ENCODE measurements at places on chromosomes 5 and 9.

DNA sequence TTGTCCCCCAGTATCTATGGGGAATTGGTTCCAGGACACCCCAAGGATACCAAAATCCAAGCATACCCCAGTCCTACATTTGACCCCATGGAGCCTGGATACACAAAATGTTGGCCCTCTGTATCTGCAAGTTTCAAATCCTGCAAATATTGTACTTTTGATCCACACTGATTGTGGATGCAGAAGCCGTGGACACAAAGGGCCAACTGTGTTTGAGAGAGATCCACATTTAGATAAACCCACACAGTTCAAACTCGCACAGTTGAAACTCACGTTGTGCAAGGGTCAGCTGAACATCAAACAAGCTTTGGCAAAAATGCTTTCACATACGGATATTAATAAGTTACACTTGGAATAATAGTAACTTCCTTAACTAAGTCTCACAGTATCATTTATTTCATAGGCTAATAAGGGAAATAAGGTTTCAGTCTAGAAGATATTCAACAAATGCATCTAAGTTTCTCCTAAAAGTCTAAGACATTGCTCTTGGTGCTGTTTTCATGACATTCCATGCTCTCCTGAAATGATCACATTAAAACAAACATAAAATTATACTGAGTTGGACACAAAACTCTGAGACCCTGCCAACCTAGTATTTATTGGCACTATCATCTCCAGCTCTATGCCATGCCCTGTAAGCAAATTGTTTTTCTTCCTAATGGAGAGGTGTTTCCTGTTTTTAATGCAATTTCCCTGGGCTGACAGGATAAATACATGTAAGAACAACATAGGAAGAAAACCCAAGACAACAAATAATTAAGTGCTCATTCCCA is 32.3 kb downstream of the ACTL7A start:
- no peak for DNase-seq

- no peak for DNase-seq
These were observed 65.2 kb upstream of the PHF24 start for GRCh38 chr9:34892886-34893285.

- DNase-seq, result peak; percentile 31
These were observed 41.1 kb upstream of the NEK6 start for GRCh38 chr9:124216474-124217176.

DNA sequence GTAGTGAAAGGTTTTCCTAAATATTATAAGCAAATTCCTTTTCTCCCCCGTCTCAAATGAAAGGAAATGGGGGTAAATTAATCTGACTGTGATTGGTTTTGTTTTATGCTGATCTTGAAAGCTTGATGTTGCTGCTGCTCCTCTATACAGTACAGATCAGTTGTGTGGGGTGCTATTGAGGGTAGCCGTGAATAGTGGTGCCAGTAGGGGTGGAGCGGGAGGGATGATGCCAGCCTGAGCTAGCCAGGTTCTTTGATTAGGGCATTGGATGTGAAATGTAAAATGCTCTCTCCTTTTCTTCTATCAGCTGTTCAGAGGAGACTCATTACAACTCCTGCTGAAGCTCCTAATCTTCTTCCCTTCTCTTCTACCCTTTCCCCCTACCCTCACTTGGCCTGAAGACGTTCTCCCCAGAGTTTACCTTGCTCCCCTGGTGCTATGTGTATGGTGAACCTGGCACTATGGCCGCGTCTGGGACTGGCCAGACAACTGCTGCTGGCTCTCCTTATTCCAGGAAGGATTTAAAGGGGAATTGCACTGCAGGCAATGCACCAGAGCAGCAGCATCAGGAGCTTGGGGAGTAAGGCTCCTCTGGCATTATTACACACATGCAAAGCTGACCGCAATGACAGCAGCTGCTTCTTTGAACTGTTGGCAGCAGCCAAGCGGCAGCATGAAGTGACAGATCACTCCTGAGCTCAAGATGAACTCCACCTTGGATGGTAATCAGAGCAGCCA is 566 bp downstream of the GPR21 start:
- DNase-seq, result no peak

GRCh38 chr9:2262386-2263071 is 247.4 kb downstream of the SMARCA2 start:
- no peak for DNase-seq

GRCh38 chr5:36876965-36877666 is 547 bp downstream of the NIPBL start:
- peak; percentile 36 for DNase-seq

DNA sequence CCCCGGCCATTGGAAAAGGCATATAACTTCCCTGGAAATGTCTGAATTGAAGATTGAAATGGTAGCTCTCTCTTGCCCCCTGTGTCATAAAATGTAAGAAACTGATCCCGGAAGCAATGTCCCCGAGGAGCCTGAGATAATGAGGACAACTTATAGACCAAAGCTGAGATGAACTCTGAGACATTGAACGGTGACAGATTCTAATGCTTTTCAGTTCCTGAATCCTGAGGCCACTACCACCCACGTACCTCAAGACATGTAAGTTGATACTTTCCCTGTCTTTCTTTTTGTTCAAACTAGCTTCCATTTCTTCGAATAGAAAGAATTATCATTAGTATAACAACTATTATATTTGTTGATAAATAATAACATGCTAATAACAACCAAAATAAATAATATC is 51.0 kb downstream of the KIF4B start:
- DNase-seq, result no peak

DNA sequence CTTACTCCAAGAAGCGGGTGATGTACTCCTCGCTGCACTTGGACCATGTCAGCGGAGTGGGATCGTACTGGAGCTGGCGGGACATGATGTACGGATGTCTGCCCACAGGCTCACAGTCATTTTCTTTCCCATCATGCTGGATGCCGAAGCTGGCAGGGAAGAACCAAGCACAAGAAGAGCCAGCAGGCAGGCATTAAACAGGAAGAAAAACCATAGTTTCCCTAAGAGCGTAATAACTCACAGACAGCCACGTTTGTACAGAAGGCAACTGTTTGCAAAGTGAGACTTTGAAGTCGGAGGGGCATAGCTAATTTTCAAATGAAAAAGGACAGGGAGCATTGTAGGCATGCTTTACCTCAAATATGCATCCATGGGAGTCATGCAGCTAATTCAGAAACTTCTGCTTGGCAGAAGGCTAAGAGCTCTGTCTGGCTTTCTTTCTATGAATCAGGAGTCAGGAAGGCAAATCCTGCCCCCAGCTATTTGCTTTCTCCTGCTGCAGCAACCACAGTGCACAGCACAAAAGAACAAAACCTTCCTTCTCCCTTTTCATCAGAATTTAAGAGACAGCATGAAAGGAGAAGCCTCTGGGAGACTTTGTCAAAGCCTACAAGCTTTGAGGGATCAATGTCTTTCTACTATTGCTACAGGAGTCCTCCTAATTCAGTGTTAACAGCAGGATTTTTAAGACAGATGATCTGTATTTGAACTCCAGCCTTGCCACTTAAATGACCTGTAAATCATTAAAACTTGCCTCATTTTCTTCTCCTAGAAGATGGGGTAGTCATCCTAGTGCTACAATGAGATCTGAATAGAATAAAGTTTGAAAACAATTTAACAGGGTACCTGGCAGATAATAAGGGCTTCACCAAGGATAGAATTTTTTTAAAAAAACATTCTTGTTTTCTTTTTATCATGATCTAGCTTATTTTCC is 209.1 kb downstream of the TARS1 start:
- DNase-seq, result no peak

- no peak for DNase-seq
These were observed 49.2 kb downstream of the TIMD4 start for GRCh38 chr5:156913719-156914370.

- DNase-seq, result no peak
These were observed 175.6 kb downstream of the SEMA5A start for GRCh38 chr5:9370256-9370655.

- DNase-seq, result no peak
These were observed 18.4 kb downstream of the GPX3 start for GRCh38 chr5:151038801-151039238.

DNA sequence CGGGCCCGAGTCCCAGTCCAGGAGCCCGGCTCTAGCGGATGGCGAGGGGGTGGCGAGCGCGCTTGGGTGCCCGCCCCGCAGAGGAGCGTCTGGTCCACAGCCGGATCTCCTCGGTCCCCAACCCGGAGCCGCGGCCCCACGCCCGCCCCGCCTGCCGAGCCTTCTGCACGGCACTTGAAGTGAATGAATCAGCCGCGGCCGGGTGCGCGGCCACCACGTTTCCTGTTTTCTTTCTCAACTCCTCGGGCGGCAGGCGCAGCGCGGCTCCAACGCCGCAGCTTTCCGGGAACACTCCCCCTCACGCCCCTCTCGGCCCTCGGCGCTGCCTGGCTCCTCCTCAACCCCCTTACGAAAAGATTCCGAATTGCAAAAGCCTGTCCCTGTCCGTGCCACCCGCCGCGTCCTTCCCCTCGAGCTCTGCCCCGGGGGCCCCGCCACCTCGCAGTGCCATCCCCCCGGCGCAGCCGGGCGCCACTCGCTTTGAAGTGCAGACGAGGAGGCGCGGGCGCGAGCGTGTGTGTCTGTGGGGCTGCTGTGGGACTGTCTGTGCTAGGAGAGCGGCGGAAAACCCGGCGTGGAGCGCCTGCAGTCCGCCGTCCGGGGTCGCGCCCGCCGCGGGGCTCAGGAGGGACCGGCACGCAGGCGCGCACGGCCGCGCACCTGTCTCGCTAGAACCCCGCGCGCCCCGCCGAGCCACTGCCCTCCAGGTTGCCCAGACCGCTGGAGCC is 456.6 kb downstream of the RAB3C start:
- peak; percentile 76 for DNase-seq

DNA sequence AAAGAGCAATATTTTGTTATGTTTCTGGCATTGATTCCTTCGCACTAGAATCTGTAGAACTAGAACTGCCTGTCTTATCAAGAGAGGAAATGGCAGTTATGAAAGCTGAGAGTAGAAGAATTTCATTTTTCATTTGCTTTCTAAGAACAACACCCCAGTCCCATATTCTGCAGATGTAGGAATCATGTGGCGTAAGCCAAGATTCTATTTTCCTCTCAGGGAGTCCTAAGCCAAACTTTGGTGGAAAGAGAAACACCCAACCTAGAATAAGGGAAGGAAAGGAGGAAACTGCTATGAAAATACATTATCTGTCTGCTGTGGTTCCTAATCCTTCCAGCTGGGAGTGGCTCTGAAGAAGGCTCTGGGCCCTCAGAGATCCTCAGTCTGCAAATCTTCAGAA is 1176.9 kb upstream of the C9orf72 start:
- DNase-seq, result no peak

- DNase-seq, result no peak
These were observed 12.0 kb downstream of the INIP start for GRCh38 chr9:112705768-112706427.

DNA sequence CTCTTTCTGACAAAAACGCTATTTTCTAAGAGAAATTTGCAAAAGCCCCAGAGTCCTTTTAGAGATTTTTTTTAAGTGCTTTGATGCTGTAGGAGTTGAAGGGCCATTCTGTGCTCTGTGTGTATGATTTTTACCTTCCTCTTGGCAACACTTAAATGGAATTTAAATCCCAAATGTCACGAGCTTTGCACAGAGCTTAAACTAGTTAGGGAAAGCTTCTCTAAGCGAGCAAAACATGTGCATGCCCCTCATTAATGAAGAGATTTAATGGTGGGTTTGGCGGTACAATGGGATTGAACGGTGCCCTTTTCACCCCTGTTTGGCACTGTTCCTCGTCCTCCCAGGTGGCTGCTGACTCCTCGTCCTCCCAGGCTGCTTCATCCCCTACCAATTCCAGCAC is 220.7 kb downstream of the DRD1 start:
- DNase-seq, result no peak

DNA sequence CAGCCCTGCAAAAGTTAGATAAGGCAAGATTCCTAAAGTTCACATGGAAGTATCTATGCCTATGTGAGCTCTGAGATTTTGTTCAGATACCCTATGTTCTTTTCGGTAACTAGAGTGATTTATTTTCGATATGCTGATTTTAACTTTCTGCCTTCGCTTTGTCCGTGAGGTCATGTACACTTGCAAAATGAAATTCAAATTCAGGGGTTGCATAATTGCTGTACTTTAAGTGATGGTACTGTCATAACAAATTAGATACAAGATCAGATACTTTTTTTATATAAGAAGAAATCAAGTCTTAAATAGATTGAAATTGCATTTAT is 350 bp upstream of the ECPAS start:
- no peak for DNase-seq

- DNase-seq, result no peak
These were observed 444.5 kb downstream of the RAB3C start for GRCh38 chr5:59027145-59027907.

GRCh38 chr5:160242145-160242544 is 12.8 kb downstream of the FABP6 start:
- no peak for DNase-seq

DNA sequence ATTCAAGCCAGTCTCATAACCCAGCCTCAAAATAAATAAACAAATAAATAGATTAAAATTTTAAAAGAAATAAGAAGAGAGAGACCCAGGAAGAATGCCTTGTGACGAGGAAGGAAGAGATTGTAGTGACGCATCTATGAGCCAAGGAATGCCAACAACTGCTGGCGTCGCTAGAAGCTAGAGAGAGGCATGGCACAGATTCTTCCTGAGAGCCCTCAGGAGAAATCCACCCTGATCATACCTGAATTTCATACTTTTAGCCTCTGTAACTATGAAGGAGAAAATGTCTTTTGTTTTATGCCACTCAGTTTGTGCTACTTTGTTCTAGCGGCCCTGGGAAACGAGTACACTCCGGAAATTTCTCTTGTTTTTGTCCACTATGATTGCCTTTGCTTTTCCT is 103.9 kb downstream of the C9orf50 start:
- no peak for DNase-seq

DNA sequence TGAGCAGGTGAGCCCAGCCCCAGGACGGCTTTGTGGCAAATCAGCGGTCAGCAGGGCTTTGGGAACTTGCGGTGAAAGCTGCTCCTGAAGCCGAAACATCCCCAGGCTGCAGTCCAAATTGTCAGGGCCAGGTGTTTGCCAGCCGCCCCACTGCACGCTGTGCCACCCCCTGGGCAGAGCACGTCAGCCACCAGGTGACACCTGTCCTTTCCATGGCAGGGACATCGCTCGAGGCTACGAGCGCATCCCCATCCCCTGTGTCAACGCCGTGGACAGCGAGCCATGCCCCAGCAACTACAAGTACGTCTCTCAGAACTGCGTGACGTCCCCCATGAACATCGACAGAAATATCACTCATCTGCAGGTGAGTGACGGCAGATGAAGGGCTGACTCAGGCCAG is 64.4 kb upstream of the CACNA1B start:
- DNase-seq, result no peak

DNA sequence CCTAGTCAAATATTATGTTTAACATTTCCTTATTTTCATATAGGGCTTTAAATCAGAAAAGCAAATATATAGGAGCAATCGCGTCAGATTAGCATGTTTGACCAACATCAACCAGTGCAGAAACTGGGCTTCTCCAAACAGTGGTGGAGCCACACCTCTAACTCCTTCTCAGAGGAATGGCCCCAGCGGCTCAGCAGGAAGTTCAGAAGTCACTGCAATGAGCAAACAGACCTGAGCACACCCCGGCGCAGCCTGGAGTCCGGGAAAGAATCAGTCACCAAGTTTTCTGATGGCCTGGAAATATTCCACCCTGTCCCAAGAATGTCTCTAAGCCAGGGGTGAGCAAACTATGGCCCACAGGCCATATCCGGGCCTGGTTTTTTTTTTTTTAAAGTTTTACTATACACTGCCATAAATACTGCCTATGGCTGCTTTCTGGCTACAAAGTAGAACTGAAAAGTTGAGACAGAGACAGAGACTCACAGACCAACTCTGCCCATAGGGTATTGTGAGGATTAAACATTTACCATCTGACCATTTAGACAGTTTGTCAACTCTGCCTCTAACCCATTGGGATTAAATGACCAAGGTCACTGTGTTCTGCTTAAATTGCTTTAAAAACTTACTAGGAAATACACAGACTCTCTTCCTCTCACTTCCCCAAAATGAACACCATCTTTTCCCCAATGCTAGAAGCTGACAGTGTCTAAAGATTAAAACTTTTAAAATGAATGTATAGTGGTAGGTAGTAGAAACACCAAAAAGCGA is 5.4 kb downstream of the GOLM1 start:
- DNase-seq, result no peak
